ENCODE measurements at places on chromosomes 2 and 18.

DNA sequence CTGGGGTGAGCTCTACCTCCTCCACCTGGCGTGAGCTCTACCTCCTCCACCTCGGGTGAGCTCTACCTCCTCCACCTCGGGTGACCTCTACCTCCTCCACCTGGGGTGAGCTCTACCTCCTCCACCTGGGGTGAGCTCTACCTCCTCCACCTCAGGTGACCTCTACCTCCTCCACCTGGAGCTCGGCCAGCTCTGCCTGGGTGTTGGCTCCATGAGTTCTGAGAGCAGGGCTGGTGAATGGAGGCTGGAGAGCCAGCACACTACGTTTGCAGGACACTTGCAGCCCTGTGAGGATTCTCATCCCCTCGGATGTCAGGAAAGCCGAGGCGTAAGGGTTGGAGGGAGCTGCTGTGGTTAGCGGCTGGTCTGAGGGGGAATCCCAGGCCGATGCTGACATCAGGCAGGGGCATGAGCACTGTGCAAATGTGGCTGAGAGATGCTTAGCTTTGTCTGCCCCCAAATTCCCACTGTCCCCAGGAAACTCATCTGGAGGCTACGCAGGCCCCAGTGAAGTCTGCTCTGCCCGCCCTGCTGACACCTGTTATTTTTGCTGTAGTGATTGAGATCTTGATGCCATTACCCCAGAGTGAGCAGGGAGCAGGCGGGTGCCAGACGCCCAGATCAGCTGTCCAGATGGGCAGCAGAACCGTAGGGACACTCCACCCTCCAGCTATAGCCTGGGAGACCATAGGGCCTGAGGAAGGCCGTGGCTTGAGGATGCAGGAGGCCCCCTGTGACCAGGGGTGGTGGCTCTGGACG is 3.3 kb downstream of the CROCC2 start:
- DNase-seq: no peak

DNA sequence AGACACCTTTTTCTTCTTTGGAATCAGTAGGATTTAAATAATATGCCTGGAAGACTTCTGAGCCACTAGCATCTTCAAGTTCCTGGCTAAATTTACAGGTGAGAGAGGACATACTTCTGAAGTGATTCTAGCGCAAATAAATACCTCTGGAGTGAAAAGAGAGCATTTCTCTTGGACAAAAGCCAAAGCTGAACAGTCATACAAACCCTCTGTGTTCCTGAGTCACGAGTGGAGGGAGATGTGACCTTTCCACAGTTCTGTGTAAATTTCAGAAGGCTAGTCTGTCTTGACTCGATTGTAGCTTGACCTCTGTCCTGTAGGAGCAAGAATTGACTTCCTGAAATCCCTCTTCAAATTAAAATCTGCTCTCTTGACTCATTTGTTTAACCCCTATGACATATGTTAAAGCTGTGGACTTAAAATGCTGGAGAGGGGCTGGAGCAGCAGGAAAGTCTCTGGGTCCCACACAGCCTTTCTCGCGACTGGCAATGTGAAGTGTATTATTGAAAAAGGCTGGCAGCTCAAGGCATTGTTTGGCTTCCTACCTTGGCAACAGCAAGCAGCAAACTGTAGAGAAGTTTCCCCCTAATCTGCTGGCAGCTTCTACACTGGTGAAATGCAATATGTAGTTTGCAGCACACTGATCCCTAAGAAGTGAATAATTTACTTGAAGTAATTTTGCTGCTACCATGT is 79.6 kb upstream of the GCFC2 start:
- DNase-seq: no peak

GRCh38 chr2:176159663-176160250 is 2.6 kb downstream of the HOXD3 start:
- no peak for DNase-seq

- no peak for DNase-seq
Measured at GRCh38 chr2:135791418-135792190, 45.4 kb downstream of the LCT start.

DNA sequence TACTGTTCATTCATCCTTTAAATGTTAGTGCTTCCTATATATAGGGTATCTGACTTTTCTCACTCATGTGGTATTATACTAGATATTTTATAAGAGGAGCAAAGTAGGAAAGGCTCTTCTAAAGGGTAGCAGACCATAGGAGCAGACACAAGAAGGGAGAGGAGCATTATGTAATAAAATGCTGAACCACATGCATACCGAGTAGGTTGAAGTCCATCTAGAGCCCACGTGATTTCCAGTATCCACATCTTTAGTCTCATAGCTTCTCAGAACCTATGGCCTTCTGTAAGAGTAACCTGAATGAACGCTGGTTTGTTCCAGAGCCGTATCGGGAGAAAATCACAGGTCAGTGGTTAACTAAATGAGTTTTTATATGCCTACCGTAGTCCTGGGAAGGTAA is 85.9 kb downstream of the MAP3K20 start:
- DNase-seq: no peak

GRCh38 chr2:13005761-13006335 is 289.1 kb downstream of the TRIB2 start:
- DNase-seq: no peak

Measured in stimulated activated CD4-positive, alpha-beta T cell treated with anti-CD3 and anti-CD28 coated beads, Interleukin-4, amount 100 ng/mL, for 1 hour (primary cell).